RCC 7860 (cell line): ENCODE measurements at places on chromosomes 12 and 14.

- peak; percentile 74 for DNase-seq
Observed at GRCh38 chr12:40226705-40227104, 1.9 kb downstream of the LRRK2 start.

DNA sequence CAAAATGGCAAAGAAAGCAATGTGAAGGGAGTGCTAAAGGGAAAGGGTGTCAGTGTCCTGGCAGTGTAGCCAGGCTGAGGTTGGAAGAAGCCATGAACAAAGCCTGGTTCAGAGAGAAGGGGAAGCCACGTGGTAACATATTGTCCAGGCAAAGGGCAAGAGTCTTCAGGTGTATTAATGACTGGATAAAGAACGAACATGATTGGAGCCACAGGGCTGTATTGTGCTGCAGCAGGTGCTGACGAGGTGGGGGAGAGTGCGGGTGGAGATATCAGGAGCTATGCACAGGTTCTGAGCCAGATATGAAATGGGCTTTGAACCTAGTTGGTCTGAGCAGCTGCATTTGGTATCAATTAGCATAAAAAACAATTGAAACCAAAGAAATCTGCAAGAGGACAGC is 18.6 kb upstream of the EMP1 start:
- no peak for DNase-seq

DNA sequence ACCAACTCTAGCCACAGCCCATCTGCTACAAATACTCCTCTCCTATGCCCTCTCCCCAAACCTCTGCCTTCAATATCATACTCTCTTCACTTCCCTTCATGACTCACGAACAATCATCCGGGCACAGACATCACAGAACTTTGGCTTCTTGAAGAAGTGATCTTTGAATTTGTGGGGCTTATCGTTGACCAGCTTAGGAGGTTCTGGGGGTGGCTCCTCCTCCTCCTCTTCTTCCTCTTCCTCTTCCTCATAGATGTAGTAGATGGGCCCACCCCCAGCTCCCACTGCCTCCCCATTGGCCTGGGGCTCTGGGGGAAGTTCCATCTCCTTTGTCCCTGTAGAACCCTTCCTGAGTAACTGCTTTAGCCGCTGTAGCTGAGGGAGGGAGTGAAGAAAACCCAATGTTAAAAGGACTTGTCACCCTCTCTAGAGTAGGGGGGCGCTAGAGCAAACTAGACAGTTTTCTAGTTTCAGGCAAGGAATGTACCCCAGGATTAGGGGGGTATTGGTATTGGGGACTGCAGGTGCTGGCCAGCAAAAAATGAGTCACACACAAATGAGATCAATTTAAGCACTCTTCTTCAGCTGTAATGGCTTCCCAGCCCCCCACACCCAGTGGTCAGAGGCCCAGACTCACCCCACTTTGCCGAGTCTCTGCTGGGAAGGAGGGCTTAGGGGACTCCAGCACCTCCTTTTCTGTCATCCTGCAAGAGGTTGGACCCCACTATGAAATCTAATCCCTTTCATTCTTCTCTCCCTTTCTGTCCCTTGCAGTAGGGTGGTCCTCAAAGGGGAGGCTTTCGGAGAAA is 1.8 kb downstream of the STAC3 start:
- no peak for DNase-seq

DNA sequence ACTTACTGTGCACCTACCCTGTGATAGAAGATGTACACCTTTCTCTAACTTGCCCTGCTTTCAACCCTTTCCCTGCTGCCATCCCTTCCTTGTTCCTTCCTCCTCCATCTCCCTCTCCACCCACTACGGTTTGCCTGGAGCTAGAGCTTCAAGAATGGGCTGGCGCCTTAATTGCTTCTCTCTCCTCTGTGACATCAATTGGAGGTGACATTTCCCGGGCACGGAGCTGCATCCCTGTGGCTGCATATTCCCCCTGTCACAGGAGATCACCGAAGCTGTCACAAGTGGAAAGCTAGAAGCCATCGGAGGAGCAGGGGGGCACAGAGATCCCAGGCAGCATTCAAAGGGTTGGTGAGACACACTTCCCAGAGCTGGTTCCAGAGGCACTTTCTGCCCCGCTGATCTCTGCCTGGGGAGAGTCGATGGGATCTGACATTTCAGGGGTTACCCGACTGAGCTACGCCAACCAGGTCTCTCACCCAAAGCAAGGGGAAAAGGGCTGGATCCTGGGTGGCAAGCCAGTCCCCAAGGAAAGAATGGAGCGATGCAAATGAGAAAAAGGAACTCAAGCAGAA is 604.9 kb downstream of the MED13L start:
- DNase-seq = no peak

DNA sequence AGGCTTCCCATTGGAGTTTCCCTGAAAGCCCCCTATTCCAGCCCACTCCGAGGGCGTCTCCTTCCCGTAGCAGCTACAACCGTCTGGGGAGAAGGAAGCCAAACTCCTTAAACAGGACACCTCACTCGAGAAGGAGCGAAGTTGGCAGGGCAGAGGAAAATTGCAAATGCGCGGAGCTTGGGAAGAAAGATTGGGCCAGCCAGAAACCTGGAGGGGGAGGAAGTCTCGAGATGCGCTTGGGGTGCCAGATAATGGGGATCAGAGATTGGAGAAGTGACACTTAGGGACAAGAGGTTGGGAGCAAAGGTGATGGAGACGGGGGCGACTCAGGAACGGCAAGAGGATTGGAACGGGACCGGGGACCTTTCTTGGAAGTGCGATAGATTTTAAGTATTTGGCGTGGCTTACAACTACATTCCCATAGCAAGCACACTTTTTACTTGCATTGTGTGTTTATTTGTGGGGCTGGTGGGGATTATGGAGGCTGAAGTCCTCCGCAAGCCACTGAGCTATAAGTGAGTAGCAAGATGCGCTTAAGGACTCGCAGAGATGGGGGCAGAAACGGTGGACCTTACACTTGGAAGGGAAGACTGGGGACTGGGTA is 926 bp downstream of the HRK start:
- no peak for DNase-seq

GRCh38 chr12:102064476-102064875 is 2.7 kb upstream of the WASHC3 start:
- DNase-seq = no peak

- DNase-seq = no peak
Observed at GRCh38 chr14:59017285-59017965, 171.0 kb upstream of the DAAM1 start.
